ENCODE measurements at places on chromosomes 5 and 9. TPM values are rescaled to one million over a fixed set of nuclear protein-coding genes. Genes with fewer than 3 reads are reported as not detected.

The PHF24 gene
- total RNA-seq: 0.13 TPM

The PCDHA4 gene
- total RNA-seq: not detected

DNA sequence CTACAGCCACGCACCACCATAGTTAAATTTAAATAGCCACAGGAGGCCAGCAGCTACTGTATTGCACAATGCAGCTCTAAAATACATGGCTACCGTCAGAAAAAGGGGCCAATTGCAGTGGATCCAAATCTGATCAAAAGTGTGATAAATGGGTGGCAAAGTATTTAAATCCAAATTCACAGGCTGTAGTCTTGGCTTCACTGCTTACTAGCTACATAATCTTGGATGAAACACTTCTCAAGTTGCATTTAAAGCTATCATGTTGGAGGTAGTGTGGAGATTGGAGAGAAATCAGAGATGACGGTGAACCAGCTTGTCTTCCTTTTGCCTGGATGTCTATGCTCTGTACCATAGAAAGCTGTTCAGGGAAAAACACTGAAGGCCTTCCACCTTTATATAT is 24.0 kb upstream of the SLC44A1 start:
- no peak for DNase-seq
- no peak overlapping the region for H3K4me3 ChIP-seq
- no peaks in the 10 kb centered on the region for H3K4me1 ChIP-seq
- peaks cover 3% of the 10 kb centered on the region for H3K27me3 ChIP-seq

- no peaks in the 10 kb centered on the region for H3K4me1 ChIP-seq
- DNase-seq: no peak
- no peak overlapping the region for H3K27ac ChIP-seq
- H3K4me3 ChIP-seq: no peak overlapping the region
- H3K27me3 ChIP-seq: no peaks in the 10 kb centered on the region
Observed at GRCh38 chr5:14507156-14507941, 74.2 kb upstream of the OTULINL start.

GRCh38 chr5:94928891-94929290 is 310.4 kb downstream of the SLF1 start:
- H3K27ac ChIP-seq: no peak overlapping the region
- no peaks in the 10 kb centered on the region for H3K36me3 ChIP-seq
- no peaks in the 10 kb centered on the region for H3K27me3 ChIP-seq
- no peak for DNase-seq

DNA sequence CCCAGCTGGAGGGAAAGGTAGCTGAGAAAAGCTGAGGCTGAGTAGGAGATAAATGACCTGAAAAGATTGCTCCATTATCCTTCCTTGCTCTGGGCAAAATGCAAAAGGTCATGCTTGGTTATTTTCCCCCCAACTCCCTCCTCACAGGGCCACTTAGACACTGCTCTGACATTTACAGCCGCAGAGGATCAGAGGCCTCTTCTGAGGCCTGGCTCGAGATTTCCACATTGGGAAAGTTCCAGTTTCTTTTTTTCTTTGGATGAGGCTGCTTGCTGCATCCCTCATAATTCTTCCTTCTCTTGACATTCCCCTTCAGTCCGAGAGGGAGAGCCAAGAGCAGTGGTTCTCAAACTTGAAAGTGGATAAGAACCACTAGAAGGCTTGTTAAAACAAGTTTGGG is 60.1 kb upstream of the HSPA9 start:
- H3K27me3 ChIP-seq: peaks cover 14% of the 10 kb centered on the region
- no peak overlapping the region for H3K27ac ChIP-seq
- DNase-seq: no peak
- H3K4me3 ChIP-seq: no peak overlapping the region
- no peaks in the 10 kb centered on the region for H3K36me3 ChIP-seq

GRCh38 chr5:79075646-79076426 is 6.3 kb downstream of the BHMT2 start:
- no peaks in the 10 kb centered on the region for H3K4me1 ChIP-seq
- no peak overlapping the region for H3K27ac ChIP-seq
- no peak overlapping the region for H3K4me3 ChIP-seq

- no peak overlapping the region for H3K27ac ChIP-seq
- H3K4me1 ChIP-seq: no peaks in the 10 kb centered on the region
- no peak for DNase-seq
- H3K4me3 ChIP-seq: no peak overlapping the region
- H3K27me3 ChIP-seq: no peaks in the 10 kb centered on the region
Observed at GRCh38 chr9:107397076-107398044, 92.2 kb downstream of the KLF4 start.

DNA sequence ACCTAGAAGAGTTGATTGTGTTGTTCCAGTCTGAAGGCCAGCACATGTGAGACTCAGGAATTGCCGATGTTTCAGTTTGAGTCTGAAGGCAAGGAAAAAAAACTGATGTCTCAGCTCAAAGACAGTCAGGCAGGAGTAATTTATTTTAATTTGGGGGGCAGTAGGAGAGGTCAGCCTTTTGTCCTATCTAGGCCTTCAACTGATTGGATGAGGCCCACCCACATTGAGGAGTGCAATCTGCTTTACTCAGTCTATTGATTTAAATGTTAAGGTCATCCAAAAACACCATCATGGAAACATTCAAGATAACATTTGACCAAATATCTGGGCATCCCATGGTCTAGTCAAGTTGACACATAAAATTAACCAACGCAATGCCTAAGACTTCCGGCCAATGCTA is 288.9 kb downstream of the CDK5RAP2 start:
- H3K36me3 ChIP-seq: no peaks in the 10 kb centered on the region
- H3K4me3 ChIP-seq: no peak overlapping the region
- no peaks in the 10 kb centered on the region for H3K4me1 ChIP-seq
